ENCODE measurements at places on chromosomes 1 and 21.

DNA sequence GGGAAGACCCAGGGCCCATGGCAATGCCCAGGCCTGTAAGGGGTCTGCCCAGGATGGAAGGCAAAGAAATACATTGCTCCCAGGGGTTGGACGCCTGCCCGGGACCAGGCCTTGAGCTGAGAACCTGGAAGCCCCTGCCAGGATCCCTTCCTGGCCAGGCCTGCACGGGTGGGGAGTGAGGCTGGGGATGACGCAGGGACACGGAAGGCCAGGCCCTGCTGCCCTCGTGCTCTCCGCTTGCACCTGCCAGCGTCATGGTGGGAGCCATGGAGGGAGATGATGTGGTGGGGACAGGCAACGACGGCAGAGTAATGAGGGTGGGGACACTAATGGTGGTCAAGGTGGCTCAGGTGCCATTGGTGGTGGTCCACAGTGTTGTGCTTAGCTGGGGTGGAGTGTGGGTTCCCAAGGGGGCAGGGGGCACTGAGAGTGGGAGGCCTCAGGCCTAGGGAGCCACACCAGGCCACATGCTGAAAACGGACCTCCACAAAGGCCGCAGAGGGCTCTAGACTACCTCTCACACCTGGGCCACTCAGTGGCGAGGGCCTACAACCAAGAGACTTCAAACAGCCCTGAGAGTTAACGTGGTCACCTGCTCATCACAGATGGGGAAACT lies 4.3 kb downstream of the HES3 start:
- peaks cover 10% of the 10 kb centered on the region for H3K4me1 ChIP-seq
- H3K4me3 ChIP-seq, result no peak overlapping the region
- peaks cover 69% of the 10 kb centered on the region for H3K27me3 ChIP-seq
- no peak for DNase-seq
- no peaks in the 10 kb centered on the region for H3K36me3 ChIP-seq

DNA sequence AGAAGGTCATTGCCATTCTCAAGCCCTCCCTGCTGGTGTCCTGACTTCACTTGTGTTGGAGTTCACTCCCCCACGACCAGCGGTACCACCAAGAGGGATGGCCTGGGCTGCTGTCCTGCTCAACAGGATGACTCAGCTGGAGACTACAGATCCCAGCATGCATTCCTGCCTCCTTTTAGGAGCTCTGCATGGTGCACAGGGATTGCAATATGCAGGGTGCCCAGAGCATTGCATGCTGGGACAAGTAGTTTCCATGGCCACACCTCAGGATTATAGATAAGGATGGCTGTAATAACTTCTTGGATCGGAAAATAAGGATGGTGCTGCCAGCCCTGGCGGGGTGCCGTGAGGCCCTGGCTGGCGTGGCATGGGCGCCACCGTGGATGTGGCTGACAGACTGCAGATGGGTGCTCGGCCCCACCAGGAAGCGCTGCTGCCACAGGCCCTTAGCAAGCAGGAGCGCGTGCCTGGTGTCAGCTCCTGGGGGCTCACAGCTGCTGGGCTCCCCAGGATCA lies 150.0 kb downstream of the CASZ1 start:
- no peak overlapping the region for H3K4me3 ChIP-seq
- H3K4me1 ChIP-seq, result no peaks in the 10 kb centered on the region
- H3K27ac ChIP-seq, result no peak overlapping the region
- H3K36me3 ChIP-seq, result peaks cover 2% of the 10 kb centered on the region
- H3K27me3 ChIP-seq, result no peaks in the 10 kb centered on the region
- no peak for DNase-seq

GRCh38 chr1:116218922-116219321 lies 107.7 kb downstream of the MAB21L3 start:
- no peaks in the 10 kb centered on the region for H3K27me3 ChIP-seq
- H3K4me3 ChIP-seq, result no peak overlapping the region
- DNase-seq, result no peak

GRCh38 chr1:185420588-185421081 lies 103.6 kb upstream of the IVNS1ABP start:
- no peaks in the 10 kb centered on the region for H3K36me3 ChIP-seq
- H3K27ac ChIP-seq, result peak overlapping the region; percentile 73
- H3K27me3 ChIP-seq, result no peaks in the 10 kb centered on the region
- peak overlapping the region; percentile 9 for H3K4me3 ChIP-seq

DNA sequence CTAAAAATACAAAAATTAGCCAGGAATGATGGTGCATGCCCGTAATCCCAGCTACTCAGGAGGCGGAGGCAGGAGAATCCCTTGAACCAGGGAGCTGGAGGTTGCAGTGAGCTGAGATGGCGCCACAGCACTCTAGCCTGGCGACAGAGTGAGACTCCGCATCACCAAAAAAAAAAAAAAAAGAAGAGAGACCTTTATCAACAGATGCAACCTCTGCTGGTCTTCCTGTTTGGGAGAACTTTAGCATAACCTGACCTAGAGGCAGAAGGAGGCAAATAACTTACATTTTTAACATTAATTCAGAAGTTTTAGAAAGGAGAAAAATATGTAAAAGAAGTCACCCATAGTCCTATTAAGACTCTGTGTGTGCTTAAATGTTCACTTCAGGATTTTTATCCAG lies 32.4 kb downstream of the SLAMF1 start:
- no peak for DNase-seq
- peaks cover 93% of the 10 kb centered on the region for H3K36me3 ChIP-seq
- H3K4me1 ChIP-seq, result peaks cover 64% of the 10 kb centered on the region
- peak overlapping the region; percentile 73 for H3K27ac ChIP-seq

DNA sequence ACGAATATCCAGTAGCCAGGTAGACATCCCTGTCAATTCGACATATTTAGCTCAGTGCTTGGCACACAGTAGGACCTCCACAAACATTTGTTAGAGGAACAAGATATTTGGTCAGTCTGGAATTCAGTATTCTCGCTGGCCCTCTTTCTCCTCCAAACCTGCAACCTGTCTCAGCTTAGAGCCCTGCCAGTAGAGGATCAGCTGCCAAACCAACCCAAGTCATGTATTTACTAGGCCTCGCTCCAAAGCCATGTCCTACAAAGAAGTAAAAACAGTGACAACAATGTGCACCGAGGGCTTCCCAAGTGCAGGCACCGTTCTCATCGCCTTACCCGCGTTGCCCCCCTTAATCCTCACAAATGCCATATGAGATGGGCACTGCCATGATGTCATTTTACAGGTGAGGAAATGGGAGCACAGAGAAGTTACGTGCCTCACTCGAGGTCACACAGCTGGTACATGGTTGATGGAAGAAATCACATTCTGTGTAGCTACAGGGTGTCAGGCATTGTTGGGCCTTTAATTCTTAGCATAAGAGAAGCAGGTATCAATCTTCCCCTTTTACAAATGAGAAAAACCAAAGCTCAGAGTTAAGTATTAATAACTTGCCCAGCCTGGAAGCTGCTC lies 26.0 kb upstream of the CDCA8 start:
- H3K4me3 ChIP-seq, result no peak overlapping the region
- H3K27me3 ChIP-seq, result peaks cover 5% of the 10 kb centered on the region
- no peak for DNase-seq

GRCh38 chr1:180540697-180541594 lies 17.8 kb upstream of the OVAAL start:
- no peak for DNase-seq
- no peaks in the 10 kb centered on the region for H3K4me1 ChIP-seq
- peaks cover 5% of the 10 kb centered on the region for H3K27me3 ChIP-seq
- no peak overlapping the region for H3K4me3 ChIP-seq

DNA sequence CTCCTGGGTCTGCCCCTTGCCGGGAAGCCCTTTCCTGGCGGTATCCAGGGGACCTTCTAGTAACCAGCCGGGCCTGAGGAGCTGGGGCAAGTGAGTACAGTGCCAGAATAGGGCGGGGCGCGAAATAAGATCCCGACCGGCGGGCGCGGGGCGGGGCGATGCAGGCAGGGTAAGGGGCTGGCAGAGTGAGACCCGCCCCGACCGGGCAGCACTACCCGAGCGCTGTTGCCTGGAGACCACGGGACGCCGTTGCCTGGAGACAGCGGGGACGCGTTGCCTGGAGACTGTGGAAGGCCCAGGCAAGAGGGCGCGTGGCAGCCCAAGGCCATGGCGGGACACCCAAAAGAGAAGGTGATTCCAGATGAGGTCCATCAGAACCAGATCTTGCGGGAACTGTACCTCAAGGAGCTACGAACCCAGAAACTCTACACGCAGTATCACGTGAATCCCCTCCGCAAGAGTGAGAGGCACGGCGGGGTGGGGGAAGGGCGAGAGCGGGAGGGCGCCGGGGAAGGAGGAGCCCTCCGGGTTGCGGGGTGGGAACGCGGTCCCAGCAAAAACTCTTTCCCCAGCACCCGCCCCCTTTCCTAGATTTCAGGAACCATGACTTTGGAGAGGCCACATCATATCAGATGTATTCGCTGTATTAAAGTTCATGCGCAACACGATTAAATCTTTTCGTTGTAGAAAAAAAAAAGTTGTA lies 24.3 kb downstream of the EBNA1BP2 start:
- peak; percentile 58 for DNase-seq
- H3K27me3 ChIP-seq, result peaks cover 79% of the 10 kb centered on the region
- H3K4me3 ChIP-seq, result peak overlapping the region; percentile 57
- H3K36me3 ChIP-seq, result no peaks in the 10 kb centered on the region
- no peak overlapping the region for H3K27ac ChIP-seq

DNA sequence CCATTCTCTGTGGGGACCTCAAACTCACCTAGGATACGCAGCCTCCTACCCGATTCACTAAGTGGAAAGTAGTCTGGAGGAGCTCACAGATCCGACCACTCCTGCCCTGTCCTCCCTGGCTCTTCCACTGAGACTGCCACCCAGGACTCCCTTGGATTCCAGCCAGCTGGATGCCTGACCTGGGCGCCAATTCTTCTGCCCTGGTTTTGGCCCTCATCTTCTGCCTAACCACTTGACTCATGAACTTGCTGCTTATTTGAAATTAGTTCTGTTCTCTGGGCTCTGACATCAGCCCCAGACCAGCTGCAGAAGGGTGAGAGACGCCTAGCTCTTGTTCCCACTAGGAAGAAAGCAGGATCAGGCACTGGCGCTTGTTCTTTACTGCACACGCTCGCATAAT lies 48.9 kb downstream of the SLC35D1 start:
- peaks cover 6% of the 10 kb centered on the region for H3K4me1 ChIP-seq
- no peaks in the 10 kb centered on the region for H3K27me3 ChIP-seq
- H3K36me3 ChIP-seq, result peaks cover 86% of the 10 kb centered on the region
- DNase-seq, result no peak
- no peak overlapping the region for H3K4me3 ChIP-seq
- no peak overlapping the region for H3K27ac ChIP-seq

- peaks cover 7% of the 10 kb centered on the region for H3K27me3 ChIP-seq
- H3K4me3 ChIP-seq, result no peak overlapping the region
- no peaks in the 10 kb centered on the region for H3K36me3 ChIP-seq
- peaks cover 20% of the 10 kb centered on the region for H3K4me1 ChIP-seq
These were observed 50.1 kb upstream of the COL6A1 start for GRCh38 chr21:45931397-45931969.

GRCh38 chr1:177871613-177872307 lies 98.1 kb downstream of the SEC16B start:
- no peak overlapping the region for H3K27ac ChIP-seq
- H3K4me3 ChIP-seq, result no peak overlapping the region
- no peaks in the 10 kb centered on the region for H3K36me3 ChIP-seq
- H3K27me3 ChIP-seq, result no peaks in the 10 kb centered on the region

- no peak overlapping the region for H3K27ac ChIP-seq
- H3K27me3 ChIP-seq, result peaks cover 45% of the 10 kb centered on the region
- H3K4me1 ChIP-seq, result peaks cover 14% of the 10 kb centered on the region
- H3K4me3 ChIP-seq, result no peak overlapping the region
- no peaks in the 10 kb centered on the region for H3K36me3 ChIP-seq
- DNase-seq, result peak; percentile 6
These were observed 449.9 kb downstream of the PTPRU start for GRCh38 chr1:29686012-29686930.

GRCh38 chr1:61386770-61387169 lies 304.4 kb downstream of the NFIA start:
- no peaks in the 10 kb centered on the region for H3K27me3 ChIP-seq
- peaks cover 10% of the 10 kb centered on the region for H3K36me3 ChIP-seq
- no peak overlapping the region for H3K4me3 ChIP-seq
- peaks cover 12% of the 10 kb centered on the region for H3K4me1 ChIP-seq

GRCh38 chr1:156489166-156489934 lies 11.2 kb downstream of the MEF2D start:
- H3K4me3 ChIP-seq, result peak overlapping the region; percentile 63
- H3K27ac ChIP-seq, result peak overlapping the region; percentile 90
- peaks cover 28% of the 10 kb centered on the region for H3K36me3 ChIP-seq
- no peaks in the 10 kb centered on the region for H3K27me3 ChIP-seq
- H3K4me1 ChIP-seq, result peaks cover 88% of the 10 kb centered on the region
- DNase-seq, result peak; percentile 63

- DNase-seq, result no peak
- no peak overlapping the region for H3K4me3 ChIP-seq
- H3K4me1 ChIP-seq, result peaks cover 22% of the 10 kb centered on the region
- peaks cover 8% of the 10 kb centered on the region for H3K36me3 ChIP-seq
- no peak overlapping the region for H3K27ac ChIP-seq
These were observed 26.4 kb upstream of the DPH5 start for GRCh38 chr1:101051688-101052638.

- DNase-seq, result no peak
- H3K27ac ChIP-seq, result no peak overlapping the region
- no peak overlapping the region for H3K4me3 ChIP-seq
- peaks cover 5% of the 10 kb centered on the region for H3K36me3 ChIP-seq
- H3K27me3 ChIP-seq, result no peaks in the 10 kb centered on the region
These were observed 29.0 kb downstream of the POU2F1 start for GRCh38 chr1:167249702-167250101.
